Endothelial cell of umbilical vein (primary cell): ENCODE measurements at places on chromosomes 5 and 9. TPM values are rescaled to one million over a fixed set of nuclear protein-coding genes. Genes with fewer than 3 reads are reported as not detected.

GRCh38 chr9:15182101-15182551, 124.9 kb downstream of the TTC39B start:
- DNase-seq = no peak

- DNase-seq = no peak
Observed at GRCh38 chr5:77640589-77641396, 2.3 kb upstream of the OTP start.

GRCh38 chr5:110414360-110414759, 312.1 kb downstream of the TMEM232 start:
- no peak for DNase-seq

- DNase-seq = no peak
Observed at GRCh38 chr5:982377-983237, 26.0 kb upstream of the NKD2 start.

DNA sequence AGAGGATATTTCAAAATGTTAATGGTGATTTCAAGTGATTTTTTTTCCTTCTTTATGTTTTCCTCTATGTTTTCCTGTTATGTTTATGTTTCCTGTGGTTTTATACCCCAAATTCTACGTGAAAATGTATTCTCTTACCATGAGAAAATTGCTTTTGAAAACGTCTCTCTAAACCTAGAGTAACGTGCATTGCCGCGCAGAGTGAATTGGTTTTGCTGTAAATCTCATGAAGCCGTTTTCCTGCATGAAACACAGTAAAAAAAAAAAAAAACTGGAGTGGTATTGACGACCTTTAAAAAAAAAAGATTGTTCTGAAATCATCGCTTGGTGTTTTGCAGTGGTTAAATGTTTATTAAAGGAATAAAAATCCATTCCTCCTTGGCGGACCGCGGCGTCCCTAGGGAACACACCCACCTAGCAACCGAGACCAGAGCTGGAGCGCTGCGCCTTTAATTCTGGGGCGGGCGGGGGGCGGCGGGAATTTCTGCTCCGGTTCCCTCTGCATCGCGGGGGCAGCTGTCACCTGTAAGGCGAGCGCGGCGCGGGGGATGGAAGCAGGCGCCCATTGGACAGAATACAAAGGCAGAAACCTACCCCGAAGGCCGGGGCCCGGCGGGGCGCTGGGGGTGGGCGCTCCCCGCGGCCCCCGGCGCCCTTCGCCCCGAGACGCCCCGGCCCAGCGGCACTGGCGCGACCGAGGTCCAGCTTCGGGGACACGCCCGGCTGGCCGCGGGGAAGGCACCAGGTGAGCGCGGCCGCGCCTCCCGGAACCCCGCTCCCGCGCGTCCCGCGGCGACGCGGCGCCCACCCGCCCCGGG, at the start of gene SOWAHA:
TSS of gene SOWAHA (plus strand) at position 522 of the 818 bp plus-strand sequence. CDS start 320 bp downstream, outside the sequence.
- no peak for DNase-seq

GRCh38 chr5:154878642-154879335, 20.4 kb downstream of the CNOT8 start:
- no peak for DNase-seq

- peak; percentile 20 for DNase-seq
Observed at GRCh38 chr5:115423051-115423450, 121.5 kb downstream of the FEM1C start.

- DNase-seq = no peak
Observed at GRCh38 chr5:1782385-1783215, 17.0 kb downstream of the MRPL36 start.

- DNase-seq = peak; percentile 0
Observed at GRCh38 chr5:58048185-58048925, 411.5 kb downstream of the PLK2 start.

GRCh38 chr9:91899219-91899563, 50.8 kb downstream of the ROR2 start:
- no peak for DNase-seq

GRCh38 chr9:86287013-86287412, 4.7 kb upstream of the ISCA1 start:
- no peak for DNase-seq

DNA sequence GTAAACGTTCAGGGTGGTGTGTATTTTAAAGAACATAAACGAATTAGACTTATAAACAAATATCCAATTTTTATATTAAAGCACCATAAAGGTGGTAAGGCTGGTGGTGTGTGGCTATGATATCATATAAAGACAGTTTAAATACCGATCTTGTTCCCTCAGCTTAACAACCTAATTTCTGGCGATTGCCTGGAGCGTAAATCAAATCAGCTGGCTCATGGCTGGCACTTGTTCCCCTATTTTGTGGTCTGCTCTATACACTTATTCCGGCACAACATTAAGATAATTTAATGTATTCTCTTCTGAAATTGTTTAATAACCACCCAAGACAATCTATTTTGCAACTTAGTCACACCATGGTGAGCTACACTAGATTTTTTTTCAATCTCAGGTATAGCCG, 2.4 kb upstream of the HAPLN1 start:
- no peak for DNase-seq

DNA sequence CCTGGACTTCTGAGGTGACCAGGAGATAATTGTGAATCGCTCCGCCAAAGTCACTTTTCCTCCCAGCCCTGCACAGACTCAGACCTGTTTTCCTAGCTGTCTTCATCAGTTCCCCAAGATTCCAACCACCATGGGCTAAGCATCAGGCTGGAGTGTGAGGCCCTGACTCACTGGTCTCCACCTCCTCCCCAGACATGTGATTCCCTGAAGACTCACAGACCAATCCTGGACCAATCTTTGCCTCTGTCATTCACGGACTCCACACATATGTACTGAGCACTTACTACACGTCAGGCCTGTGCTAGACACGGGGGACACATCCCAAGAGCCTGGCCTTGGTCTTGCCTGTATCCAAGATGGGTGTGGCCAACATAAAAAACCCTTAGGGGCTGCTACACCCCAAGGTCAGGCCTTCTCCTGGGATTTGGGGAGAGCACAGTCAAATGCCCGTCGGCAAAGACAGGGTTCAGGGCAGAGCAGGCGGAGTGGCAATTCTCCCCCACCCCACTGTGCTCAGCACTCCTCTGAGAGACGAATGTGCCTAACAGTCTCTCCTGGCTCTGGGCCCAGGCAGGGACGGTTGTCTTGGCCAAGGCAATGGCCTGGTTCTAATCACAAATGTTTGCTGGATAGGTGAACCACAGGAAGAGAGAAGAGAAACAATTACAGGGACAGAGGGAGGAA, 11.9 kb downstream of the EEIG1 start:
- DNase-seq = no peak

DNA sequence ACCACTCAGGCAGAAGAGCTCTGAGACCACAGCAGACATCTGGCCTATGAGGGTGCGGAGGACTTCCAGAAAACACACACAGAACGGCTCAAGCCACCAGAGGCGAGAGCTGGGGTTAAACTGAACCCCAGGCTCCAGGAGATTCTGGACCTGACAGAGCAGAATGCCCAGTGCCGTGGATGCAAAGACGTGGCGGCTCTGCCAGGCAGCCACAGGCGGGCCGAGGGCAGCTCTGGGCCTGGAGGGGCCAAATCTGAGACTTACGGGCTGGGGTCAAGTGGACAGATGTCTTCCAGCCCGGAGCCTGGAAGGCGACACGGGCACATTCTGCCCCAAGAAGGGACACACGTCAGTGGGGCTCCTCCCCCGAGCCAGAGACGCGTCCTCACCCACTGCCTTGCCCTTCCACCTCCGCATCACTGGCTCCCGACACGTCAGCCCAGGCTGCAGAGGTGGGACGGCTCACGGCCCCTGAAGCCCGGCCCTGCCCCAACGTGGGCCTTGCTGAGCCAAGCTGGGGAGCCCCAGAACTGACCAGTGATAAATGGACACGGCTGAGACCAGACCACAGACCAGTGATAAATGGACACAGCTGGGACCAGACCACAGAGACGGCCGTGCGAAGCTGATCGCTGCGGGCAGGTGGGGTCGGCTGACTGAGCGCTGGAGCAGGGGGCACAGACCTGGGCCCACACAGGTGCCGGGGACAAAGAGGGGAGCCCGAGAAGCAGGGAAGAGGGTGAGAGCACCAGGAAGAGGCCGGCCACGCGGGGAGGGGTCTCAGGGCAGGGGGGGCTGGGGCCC, 40.9 kb upstream of the NSMF start:
- DNase-seq = no peak

DNA sequence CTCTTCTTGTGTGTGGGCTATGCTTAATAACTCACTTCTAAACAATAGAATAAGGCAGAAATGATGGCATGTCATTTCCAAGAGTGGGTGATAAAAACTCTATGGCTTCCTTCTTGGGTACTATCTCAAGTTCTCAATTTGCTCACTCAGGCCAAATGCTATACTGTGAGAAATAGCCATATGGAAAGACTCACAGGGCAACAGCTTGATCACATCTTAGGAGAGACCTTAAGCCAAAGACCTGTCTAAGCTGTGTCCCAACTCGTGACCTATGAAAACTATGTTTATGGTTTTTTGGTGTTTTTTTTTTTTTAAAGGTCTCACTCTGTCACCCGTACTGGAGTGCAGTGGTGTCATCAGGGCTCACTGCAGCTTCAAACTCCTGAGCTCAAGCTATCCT, 2.1 kb upstream of the UIMC1 start:
- no peak for DNase-seq

- DNase-seq = peak; percentile 84
Observed at GRCh38 chr5:132962429-132963021, 909 bp downstream of the AFF4 start.

DNA sequence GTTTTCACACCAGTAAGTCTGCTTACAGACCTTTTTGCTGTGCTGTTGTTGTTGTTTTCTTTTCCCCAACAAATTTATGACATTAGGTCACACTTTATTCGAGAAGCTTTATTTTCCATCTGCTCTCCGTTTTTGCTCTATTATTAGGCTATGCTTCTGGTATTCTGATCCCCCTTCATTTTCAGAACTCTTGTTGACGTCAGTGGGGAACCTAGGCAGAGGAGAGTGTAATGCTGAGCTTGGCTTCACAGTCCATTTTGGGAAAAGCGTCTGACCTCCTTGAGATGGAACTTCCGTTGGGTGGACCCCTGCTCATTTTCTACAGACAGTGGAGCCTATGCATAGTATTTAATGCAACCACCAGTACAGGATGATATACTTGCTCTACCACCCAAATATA, 387.9 kb upstream of the MEF2C start:
- DNase-seq = no peak

GRCh38 chr5:66828548-66829357, 232.6 kb downstream of the MAST4 start:
- DNase-seq = peak; percentile 92

- DNase-seq = no peak
Observed at GRCh38 chr9:95137587-95138145, 179.8 kb downstream of the FANCC start.

- no peak for DNase-seq
Observed at GRCh38 chr9:76542360-76542759, 83.4 kb downstream of the GCNT1 start.

- no peak for DNase-seq
Observed at GRCh38 chr9:34334916-34335315, 5.5 kb downstream of the NUDT2 start.

DNA sequence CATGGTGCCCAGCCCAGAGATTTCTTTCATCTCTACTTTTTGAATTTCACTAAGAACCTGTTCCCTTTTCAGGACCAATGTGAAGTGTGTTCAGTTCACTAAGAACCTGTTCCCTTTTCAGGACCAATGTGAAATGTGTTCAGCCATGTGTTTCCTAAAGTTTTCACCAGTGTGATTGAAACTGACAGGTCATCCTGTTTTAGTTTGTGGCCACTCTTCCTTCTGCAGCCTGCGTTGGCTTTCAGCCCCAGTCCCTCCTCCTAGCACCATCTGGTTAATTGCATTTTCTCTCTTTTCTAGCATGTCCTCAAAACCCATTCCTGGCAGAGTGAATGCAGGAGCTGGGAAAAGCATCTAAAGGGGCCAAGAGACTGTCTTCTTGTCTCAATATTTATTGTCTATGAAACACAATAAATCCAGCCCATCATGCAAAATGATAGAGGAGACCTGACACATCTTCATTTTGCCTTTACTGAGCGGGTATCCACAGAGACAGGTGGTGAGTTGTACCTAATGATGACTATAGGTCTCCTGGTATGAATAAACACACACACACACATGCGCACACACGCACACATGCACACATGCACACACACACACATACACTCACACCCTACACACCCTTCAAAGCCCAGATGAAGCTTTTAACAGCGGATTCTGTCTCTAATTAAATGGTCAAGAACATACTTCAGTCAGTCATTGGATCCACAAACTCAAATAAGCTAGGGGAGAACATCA, 6.1 kb upstream of the PANK3 start:
- DNase-seq = no peak

DNA sequence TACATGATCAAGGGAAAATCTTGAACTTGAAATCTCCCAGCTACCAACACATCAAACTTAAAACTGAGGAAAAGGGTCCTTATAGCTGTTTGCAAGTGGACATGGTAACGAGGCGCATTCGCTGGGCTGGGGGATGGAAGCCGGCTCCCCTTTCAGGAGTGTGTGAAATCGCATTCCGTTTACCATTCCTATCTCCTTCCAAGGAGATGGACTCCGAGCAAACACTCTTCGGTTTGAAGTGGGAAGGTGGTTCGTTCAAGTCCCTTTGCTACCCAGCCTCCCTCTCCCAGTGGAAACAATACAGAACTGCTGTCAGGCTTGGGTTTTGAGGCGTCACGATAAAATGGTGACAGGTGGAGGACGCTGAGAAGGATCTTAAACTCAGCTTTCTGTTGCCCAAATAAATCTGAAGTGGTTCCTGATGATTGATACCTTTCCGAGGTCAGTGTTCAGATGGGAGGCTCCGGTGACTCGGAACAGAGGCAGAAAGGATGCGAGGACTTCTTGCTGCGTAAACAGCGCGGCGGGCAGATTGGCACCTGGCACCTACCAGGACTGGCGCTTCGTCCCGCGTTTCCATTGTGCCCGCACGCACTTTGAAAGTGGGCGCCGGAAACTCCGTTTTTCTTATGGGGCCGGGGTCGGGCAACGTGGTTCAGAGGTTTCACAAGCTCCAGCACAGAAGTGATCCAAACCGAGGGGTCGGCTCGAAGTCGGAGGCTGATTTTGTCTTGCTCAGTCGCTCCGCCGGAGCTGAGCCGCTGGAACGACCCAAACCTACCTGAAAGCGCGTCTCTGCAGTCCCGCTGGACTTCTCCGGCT, 7.0 kb downstream of the MSX2 start:
- DNase-seq = no peak

The GABRB2 gene
- total RNA-seq = not detected in 2 replicates

The TIMD4 gene
- not detected in 2 replicates for total RNA-seq

The FCN2 gene
- total RNA-seq = not detected in 2 replicates

The CNOT8 gene
- total RNA-seq = 53.7 and 57.0 TPM in 2 replicates

The WDR38 gene
- total RNA-seq = not detected in 2 replicates

The PHF24 gene
- not detected in 2 replicates for total RNA-seq

The HSD17B3 gene
- 0.46 TPM in 1 of 2 replicates, not detected in the other for total RNA-seq

The UAP1L1 gene
- 38.1 and 41.7 TPM in 2 replicates for total RNA-seq

The SLC45A2 gene
- total RNA-seq = not detected in 2 replicates

The ADCY2 gene
- total RNA-seq = not detected in 2 replicates

The FOCAD gene
- 59.4 and 66.9 TPM in 2 replicates for total RNA-seq

The SLC31A2 gene
- 3.7 and 4.0 TPM in 2 replicates for total RNA-seq

The KCNV2 gene
- not detected in 2 replicates for total RNA-seq

The ST8SIA4 gene
- 25.0 and 28.3 TPM in 2 replicates for total RNA-seq

The ARHGEF37 gene
- 7.0 and 7.1 TPM in 2 replicates for total RNA-seq
